ENCODE measurements at places on chromosomes 3 and 15. TPM values are rescaled to one million over a fixed set of nuclear protein-coding genes. Genes with fewer than 3 reads are reported as not detected.

- H3K27ac ChIP-seq = no peak overlapping the region
- no peaks in the 10 kb centered on the region for H3K27me3 ChIP-seq
- no peak for DNase-seq
- H3K36me3 ChIP-seq = no peaks in the 10 kb centered on the region
- H3K4me1 ChIP-seq = no peaks in the 10 kb centered on the region
- no peak overlapping the region for H3K4me3 ChIP-seq
Observed at GRCh38 chr3:10561946-10562560, 56.7 kb upstream of the ATP2B2 start.

- no peak for DNase-seq
- H3K4me1 ChIP-seq = 0 out of 2 replicates have a peak, but pooled peaks cover 2% of the 10 kb centered on the region
- no peak overlapping the region for H3K27ac ChIP-seq
- H3K36me3 ChIP-seq = peaks cover 5% of the 10 kb centered on the region
- H3K27me3 ChIP-seq = no peaks in the 10 kb centered on the region
Observed at GRCh38 chr3:125316949-125317348, 58.2 kb downstream of the ZNF148 start.

DNA sequence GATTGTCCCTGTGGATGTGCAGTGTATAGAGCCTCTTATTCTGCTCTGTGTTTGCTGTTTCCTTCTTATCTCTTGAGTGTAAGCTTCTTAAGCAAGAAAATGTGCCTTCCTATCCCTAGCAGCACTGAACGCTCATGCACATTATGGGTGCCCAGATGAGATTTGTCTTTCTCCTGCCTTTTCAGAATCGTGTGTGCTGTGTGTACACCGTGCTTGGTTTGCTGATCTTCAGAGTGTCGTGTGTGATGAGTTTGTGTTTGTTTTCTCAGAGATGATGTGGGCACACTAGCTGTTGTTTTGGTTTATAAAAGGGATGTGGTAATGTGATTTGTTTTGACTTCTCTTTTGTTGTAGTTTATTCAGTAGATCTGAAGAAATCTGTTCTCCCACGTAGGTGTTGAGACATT is 19.7 kb downstream of the GPR171 start:
- H3K27ac ChIP-seq = no peak overlapping the region
- DNase-seq = no peak
- no peaks in the 10 kb centered on the region for H3K36me3 ChIP-seq
- H3K27me3 ChIP-seq = no peaks in the 10 kb centered on the region

DNA sequence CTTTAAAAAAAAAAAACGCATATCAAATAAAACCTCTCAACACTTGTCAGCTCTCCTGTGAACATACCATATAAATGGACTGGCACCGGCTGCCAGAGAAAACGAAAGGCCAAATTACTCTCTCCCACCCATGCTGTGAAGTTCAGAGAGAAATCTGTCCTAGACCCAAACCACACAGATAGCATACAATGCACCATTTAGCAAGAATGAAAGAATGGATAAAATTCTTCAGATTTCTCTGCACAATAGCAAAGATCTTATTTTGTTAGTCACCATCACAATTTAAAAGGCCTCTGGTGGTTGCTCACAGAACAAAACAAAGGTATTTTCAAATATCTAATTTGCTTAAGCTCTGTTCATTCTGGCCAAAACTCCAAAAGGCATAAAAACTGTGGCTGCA is 93.9 kb upstream of the BHLHE40 start:
- DNase-seq = no peak
- no peak overlapping the region for H3K27ac ChIP-seq
- H3K27me3 ChIP-seq = no peaks in the 10 kb centered on the region
- H3K36me3 ChIP-seq = no peaks in the 10 kb centered on the region
- no peak overlapping the region for H3K4me3 ChIP-seq

- H3K4me1 ChIP-seq = no peaks in the 10 kb centered on the region
- no peak overlapping the region for H3K4me3 ChIP-seq
- peaks cover 9% of the 10 kb centered on the region for H3K27me3 ChIP-seq
- no peaks in the 10 kb centered on the region for H3K36me3 ChIP-seq
- no peak overlapping the region for H3K27ac ChIP-seq
- DNase-seq = peak; percentile 8
Observed at GRCh38 chr3:23075496-23075895, 127.6 kb upstream of the UBE2E2 start.

DNA sequence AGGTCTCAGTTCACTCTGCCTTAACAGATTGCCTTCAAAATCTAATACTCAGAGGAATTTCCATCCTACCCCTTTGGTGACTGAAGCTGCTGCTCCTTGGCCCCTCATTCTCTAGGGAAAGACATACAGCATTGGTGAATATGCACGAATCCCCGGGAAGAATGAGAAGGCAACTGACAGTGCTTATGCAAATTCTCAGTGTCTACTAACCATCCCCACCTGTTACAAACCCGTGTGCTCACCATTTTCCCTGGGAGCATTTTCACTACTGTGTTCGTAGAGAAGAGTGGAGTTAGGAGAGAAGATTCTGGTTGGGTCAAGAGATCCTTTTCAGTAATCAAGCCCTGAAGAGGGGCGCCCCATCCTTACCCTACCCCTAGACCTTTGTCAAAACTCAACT is 37.7 kb downstream of the SYNM start:
- peaks cover 9% of the 10 kb centered on the region for H3K4me1 ChIP-seq
- H3K4me3 ChIP-seq = no peak overlapping the region
- H3K27ac ChIP-seq = no peak overlapping the region
- DNase-seq = no peak
- H3K36me3 ChIP-seq = peaks cover 2% of the 10 kb centered on the region

- H3K27me3 ChIP-seq = no peaks in the 10 kb centered on the region
- no peak for DNase-seq
- H3K27ac ChIP-seq = no peak overlapping the region
- H3K4me1 ChIP-seq = no peaks in the 10 kb centered on the region
- no peak overlapping the region for H3K4me3 ChIP-seq
Observed at GRCh38 chr3:67854663-67855062, 200.3 kb upstream of the SUCLG2 start.

- peak overlapping the region; percentile 70 for H3K4me3 ChIP-seq
- no peaks in the 10 kb centered on the region for H3K36me3 ChIP-seq
- H3K27me3 ChIP-seq = no peaks in the 10 kb centered on the region
- H3K27ac ChIP-seq = peak overlapping the region; percentile 20
Observed at GRCh38 chr3:197736010-197736490, 654 bp downstream of the RUBCN start.

- H3K4me1 ChIP-seq = no peaks in the 10 kb centered on the region
- no peak overlapping the region for H3K27ac ChIP-seq
- H3K27me3 ChIP-seq = peaks cover 48% of the 10 kb centered on the region
- H3K36me3 ChIP-seq = no peaks in the 10 kb centered on the region
Observed at GRCh38 chr15:40247406-40247971, 8.6 kb downstream of the PAK6 start.

- H3K27ac ChIP-seq = no peak overlapping the region
- DNase-seq = peak; percentile 24
- no peaks in the 10 kb centered on the region for H3K36me3 ChIP-seq
- no peaks in the 10 kb centered on the region for H3K27me3 ChIP-seq
- no peak overlapping the region for H3K4me3 ChIP-seq
Observed at GRCh38 chr3:100198579-100199269, 62.1 kb upstream of the TBC1D23 start.

- no peaks in the 10 kb centered on the region for H3K36me3 ChIP-seq
- H3K4me1 ChIP-seq = peaks cover 20% of the 10 kb centered on the region
- no peaks in the 10 kb centered on the region for H3K27me3 ChIP-seq
- DNase-seq = no peak
- H3K4me3 ChIP-seq = no peak overlapping the region
Observed at GRCh38 chr3:136836511-136837156, 17.7 kb downstream of the SLC35G2 start.

GRCh38 chr3:74613521-74614106 is 845 bp downstream of the CNTN3 start:
- H3K27me3 ChIP-seq = no peaks in the 10 kb centered on the region
- DNase-seq = peak; percentile 20
- H3K4me3 ChIP-seq = peak overlapping the region; percentile 68
- H3K4me1 ChIP-seq = peaks cover 3% of the 10 kb centered on the region

GRCh38 chr3:149589332-149589731 is 68.5 kb downstream of the WWTR1 start:
- H3K27ac ChIP-seq = no peak overlapping the region
- H3K27me3 ChIP-seq = no peaks in the 10 kb centered on the region
- DNase-seq = peak; percentile 96
- H3K36me3 ChIP-seq = peaks cover 2% of the 10 kb centered on the region

DNA sequence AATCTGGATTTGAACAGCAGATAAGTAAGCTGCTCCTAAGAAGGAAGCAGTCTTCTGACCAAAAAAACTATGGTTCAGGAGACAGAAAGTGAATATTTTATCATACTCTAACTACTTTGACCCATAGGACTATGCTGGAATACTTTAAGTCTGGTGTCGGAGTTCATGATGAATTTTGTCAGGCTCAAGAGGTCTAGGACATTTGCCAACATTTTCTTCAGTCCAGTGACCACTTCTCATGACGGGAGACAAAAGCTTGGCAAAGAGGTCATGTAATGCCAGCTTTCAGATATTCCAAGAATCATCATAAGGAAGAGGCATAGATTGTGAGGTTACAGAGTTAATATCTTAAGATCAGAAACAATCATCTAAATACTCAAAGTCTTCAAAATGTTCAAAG is 20.5 kb upstream of the DCBLD2 start:
- H3K27me3 ChIP-seq = no peaks in the 10 kb centered on the region
- peaks cover 8% of the 10 kb centered on the region for H3K4me1 ChIP-seq
- no peak for DNase-seq
- no peak overlapping the region for H3K27ac ChIP-seq
- no peak overlapping the region for H3K4me3 ChIP-seq

- H3K36me3 ChIP-seq = peaks cover 17% of the 10 kb centered on the region
- H3K4me3 ChIP-seq = no peak overlapping the region
- H3K4me1 ChIP-seq = no peaks in the 10 kb centered on the region
Observed at GRCh38 chr3:36850743-36851142, 86.4 kb upstream of the DCLK3 start.

DNA sequence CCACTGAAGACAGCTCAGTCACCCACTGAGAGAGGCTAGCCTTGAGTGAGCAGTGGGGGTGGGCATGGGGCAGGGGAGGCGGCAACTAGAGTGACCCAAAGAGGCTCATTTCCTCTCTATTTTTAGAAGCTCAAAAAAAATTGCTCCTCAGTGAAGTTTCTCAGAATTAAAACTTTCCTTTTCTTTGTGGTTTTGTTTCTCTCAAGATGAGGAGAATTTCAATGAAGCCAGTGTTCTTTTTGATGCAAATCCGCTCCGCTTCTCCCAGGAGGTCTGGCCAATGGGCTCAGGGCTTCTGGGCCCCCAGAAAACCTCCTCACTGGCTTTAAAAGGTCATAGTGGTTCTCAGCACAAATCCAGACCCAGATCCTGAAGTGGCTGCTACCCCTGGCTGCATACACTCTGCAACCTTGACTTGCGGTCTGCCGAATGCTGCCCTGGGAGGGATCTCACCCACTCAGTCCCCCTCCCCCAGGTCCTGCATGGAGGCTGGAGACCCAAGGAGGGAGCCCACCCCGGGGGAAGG is at the start of gene ACSBG1:
ACSBG1 (minus strand) TSS at position 51 of the 526 bp plus-strand sequence. CDS start 64 bp downstream, outside the sequence.
- no peaks in the 10 kb centered on the region for H3K4me1 ChIP-seq
- peaks cover 59% of the 10 kb centered on the region for H3K27me3 ChIP-seq
- no peak within 1 kb of the TSS for H3K4me3 ChIP-seq
- no peaks in the 10 kb centered on the region for H3K36me3 ChIP-seq

GRCh38 chr3:69149586-69149985 is 27.2 kb upstream of the LMOD3 start:
- no peak overlapping the region for H3K27ac ChIP-seq
- peaks cover 24% of the 10 kb centered on the region for H3K27me3 ChIP-seq
- no peak overlapping the region for H3K4me3 ChIP-seq
- no peak for DNase-seq

DNA sequence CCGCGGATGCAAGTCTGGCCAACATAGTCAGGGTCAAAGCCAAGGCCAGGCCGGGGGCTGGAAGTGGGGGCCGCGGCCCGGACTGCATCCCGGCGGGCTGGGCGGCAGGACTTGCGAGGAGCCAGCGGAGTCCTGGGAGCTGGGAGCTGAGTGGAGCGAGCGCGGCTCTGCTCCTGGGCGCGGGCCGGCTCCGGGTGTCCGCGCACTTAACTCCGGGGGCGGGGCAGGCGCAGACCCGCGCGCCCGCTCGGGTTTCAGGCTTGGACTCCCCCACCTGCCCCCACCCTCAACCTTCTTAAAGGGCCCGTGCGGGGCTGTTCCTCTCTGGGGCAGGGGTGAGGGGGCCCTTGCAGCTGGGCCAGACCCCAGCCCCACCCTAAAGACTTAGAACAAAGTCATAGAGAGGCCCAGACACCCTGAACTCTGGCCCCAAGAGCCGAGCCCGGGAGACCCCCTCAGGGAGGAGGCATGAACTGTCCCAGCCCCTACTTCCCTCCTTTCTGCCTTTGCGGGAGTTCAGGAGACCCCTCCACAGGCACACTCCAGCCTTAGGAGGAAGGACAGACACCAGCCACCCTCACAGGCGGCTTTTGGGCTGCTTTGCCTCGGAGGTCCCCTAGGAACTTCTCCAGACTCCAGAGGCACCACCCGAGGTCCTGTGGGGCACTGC is at the start of gene CSPG4:
CSPG4 (minus strand) TSS at position 181 of the 670 bp plus-strand sequence; CDS start at position 88, 93 bp downstream.
- H3K4me3 ChIP-seq = peak within 1 kb of the TSS; percentile 75
- peak; percentile 73 for DNase-seq
- peak within 1 kb of the TSS; percentile 54 for H3K27ac ChIP-seq
- no peaks in the 10 kb centered on the region for H3K36me3 ChIP-seq

GRCh38 chr15:73935547-73935946 is 9.3 kb downstream of the LOXL1 start:
- peaks cover 13% of the 10 kb centered on the region for H3K36me3 ChIP-seq
- H3K4me3 ChIP-seq = no peak overlapping the region
- H3K4me1 ChIP-seq = peaks cover 55% of the 10 kb centered on the region
- no peak overlapping the region for H3K27ac ChIP-seq

DNA sequence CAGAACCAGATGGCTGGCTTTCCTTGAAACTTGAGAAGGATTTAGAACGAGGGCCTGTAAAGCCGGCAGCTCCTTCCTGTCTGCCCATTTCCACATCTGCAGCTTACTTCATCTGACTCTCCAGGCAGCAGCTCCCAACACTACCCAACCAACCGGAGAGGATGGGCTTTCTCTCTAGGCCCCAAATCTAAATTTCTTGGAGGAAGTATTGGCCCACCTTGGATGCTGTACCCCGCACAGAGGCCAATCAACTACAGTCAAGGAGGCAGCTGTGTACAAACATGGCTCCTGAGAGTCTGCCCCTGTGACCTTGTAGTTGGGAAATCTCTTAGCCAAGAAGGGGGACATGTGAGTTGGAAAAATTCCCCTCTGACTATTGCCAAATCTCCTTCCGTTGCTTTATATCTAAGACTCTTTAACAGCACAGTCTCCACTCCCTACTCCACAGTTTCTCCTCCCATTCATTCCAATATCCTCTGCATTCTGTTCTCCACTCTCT is 8.0 kb upstream of the ACAP2 start:
- peaks cover 11% of the 10 kb centered on the region for H3K4me1 ChIP-seq
- H3K4me3 ChIP-seq = no peak overlapping the region
- no peaks in the 10 kb centered on the region for H3K27me3 ChIP-seq
- DNase-seq = peak; percentile 91
- peak overlapping the region; percentile 74 for H3K27ac ChIP-seq

FBXO40 gene
- total RNA-seq = not detected

P2RY1 gene
- under 0.01 TPM for total RNA-seq

LRRC2 gene
- total RNA-seq = 4.7 TPM

PLXND1 gene
- 22.5 TPM for total RNA-seq

ZNF660 gene
- 1.4 TPM for total RNA-seq

CLDN1 gene
- total RNA-seq = 4.7 TPM
